ENCODE measurements at places on chromosomes 2 and 18.

DNA sequence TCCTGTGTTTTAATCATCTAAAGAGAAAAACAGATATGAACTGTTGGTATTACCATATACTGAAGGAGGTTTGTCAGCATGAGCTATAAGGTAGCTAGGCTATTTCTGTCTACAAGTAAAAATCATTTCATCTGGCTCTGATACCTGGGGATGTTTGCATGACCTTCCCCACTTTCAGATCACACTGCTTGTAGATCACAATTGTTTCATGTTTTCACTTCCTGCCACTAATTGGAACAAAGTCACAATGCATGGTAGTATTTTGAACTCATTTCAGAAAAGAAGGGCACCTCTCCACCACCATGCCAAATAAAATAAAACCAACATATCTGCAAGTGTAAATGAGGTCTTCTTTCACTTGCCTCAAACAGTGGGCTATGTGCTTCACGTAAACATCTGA lies 37.8 kb downstream of the NYAP2 start:
- no peak for DNase-seq

DNA sequence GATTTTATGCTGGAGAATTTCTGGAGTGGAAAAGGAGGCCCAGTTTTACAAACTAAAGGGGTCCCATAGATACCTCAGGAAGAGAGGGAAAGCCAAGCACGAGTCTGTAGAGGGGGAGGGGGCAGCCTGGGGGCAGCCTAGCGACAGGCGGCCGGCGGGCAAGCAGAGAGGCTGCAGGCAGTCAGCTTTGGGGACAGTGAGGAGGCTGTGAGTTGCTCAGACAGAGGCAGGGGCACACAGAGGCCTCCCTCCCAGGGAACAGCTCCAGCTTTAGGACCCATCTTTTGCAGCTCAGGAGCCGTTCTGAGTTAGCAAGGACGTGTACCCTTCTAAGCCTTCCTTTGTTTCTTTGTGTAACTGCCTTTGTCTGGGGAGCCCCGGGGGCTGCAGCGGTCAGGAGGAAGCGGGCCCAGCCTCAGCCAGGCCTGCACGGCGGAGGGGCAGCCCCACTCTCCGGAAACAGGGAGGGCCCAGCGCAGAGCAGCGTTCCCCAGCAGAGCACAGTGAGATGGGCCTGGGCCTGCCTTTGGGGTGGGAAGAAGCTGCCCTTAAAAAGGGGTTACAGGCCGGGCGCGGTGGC lies 41.1 kb upstream of the RALBP1 start:
- no peak for DNase-seq

GRCh38 chr2:55610954-55611743 lies 6.3 kb downstream of the PPP4R3B start:
- DNase-seq = no peak

DNA sequence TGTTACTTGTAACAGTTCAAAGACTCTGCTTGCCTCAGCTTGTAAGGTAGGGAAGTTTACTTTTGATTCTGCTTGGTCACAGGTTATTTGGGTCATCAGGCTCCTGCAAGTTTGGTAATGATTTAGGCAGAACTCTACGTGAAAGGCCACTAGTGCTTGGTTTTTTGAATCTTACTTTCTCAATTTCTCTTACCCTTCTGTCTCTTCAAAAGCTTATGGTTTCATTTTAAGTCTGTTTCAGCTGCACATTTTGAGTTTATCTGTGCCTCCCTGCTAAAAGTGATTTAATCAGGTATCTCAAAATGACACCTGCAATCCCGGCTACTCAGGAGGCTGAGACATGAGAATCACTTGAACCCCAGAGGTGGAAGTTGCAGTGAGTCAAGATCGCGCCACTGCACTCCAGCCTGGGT lies 26.3 kb upstream of the MOCOS start:
- no peak for DNase-seq

- DNase-seq = no peak
Measured at GRCh38 chr2:9235147-9236044, 28.8 kb downstream of the ASAP2 start.

GRCh38 chr18:3552305-3552704 lies 102.3 kb downstream of the TGIF1 start:
- no peak for DNase-seq

- no peak for DNase-seq
Measured at GRCh38 chr2:194730266-194730665, 926.8 kb upstream of the SLC39A10 start.

GRCh38 chr2:234291765-234292204 lies 205.1 kb downstream of the ARL4C start:
- peak; percentile 71 for DNase-seq

GRCh38 chr2:192288295-192288694 lies 93.6 kb upstream of the TMEFF2 start:
- no peak for DNase-seq

DNA sequence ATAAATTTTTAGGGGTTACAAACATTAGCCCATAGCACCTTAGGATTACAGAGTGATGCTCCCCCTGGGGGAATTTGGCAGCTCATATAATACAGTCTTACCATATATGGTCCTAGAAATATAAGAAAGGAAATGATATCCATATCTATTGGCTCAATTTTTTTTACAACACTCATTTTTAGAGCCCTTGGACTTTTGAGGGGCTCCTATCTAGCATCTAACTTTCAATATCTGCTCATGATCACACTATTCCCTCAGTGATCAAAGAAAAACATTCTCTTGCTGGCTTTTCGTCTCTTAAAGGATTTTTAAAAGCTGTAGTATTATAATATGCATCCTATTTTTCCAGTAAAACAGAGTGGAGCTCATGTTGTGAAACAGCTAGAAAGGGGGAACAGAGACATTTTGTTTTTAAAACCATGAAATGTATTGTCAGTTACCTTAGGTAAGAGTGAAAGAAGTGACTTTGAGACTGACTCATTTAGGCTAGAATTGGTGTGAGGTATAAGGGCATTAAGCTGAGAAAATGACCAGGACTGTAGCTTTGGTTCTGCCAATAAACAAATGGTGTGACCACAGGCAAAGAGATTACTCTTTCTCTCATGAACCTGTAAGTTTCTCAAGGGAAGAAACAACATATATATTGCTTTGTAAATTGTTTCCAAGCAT lies 65.8 kb downstream of the ALPK2 start:
- DNase-seq = no peak

DNA sequence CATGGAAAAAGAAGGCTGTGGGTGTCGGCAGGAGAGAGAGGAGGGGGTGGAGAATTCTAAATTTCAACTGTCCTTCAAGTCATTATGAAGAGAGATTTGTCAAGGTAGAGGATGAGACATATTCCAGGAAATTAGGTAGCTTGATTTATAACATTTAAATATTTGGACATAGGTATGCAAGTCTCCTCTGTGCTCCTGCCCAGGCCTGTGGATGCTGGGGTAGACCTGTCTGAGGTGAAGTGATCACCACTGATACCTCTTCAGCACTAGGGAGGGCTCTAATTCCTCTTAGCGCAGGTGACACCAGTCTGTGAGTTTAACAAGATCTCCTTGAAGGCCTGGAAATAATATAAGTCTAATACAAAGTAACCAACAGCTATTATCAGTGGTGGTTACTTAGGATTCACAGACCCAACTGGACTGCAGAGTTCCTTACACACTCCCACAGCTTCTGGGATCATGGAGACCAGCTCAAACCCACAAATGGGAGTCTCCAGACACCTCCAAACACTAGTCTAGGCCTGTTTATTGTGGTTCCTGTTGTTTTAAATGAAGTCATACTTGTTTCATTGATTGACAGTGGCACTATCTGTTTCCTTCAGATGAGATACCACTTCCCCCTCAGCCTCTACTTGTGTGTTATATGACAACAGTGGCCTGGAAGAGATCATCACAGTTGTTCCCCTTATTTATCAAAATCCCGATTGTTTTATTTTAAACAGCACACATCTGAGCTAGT lies 104.1 kb upstream of the ITPRID2 start:
- peak; percentile 63 for DNase-seq

GRCh38 chr2:143533846-143534245 lies 404.6 kb downstream of the ARHGAP15 start:
- DNase-seq = no peak

DNA sequence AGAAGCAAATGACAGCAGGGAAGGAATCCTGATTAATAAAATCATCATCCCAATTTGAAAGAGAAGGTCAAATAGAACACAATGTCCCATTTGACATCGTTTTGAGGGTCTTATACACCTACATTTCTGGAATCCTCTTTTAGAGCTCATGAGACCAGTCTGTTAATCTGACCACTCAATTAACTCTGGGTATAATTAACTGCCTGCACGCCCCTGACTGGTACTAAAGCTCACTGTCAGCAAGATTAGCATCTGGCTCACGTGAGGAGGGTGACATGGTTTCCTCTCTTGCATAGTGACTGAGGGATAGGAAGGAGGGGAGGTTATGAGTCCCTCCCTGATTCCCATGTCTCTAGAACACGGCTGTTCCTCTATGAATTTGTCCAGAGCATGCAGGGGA lies 124.3 kb downstream of the ICOS start:
- DNase-seq = no peak

DNA sequence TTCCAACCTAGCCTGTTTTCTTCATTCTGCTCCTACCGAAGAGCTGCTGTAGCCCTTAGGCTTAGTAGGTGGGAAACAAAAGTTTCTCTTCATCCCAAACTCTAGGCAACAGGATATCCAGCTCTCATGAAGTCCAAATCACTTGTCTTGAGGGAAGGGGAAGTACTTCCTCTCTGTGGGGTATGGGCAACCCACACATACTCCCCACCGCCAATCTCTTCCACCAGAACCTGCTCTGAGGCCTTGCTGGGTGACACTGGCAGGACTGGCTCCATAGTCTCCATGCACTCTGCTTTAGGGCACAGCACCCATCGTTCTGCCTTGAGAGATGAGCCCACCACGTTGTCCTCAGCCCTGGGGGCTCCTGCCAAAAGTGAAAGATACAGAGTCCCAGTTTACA lies 173.0 kb downstream of the NCK2 start:
- DNase-seq = no peak
